ENCODE measurements at places on chromosomes 11 and 22. TPM values are rescaled to one million over a fixed set of nuclear protein-coding genes. Genes with fewer than 3 reads are reported as not detected.

OR2AG2 gene
- total RNA-seq, result 0.84 TPM

APOA5 gene
- not detected for total RNA-seq

SLC17A6 gene
- not detected for total RNA-seq

GRCh38 chr11:19840961-19841360 is 128.3 kb downstream of the NAV2 start:
- no peak for DNase-seq

- no peak for DNase-seq
Measured at GRCh38 chr22:35326854-35327562, 27.3 kb downstream of the TOM1 start.

DNA sequence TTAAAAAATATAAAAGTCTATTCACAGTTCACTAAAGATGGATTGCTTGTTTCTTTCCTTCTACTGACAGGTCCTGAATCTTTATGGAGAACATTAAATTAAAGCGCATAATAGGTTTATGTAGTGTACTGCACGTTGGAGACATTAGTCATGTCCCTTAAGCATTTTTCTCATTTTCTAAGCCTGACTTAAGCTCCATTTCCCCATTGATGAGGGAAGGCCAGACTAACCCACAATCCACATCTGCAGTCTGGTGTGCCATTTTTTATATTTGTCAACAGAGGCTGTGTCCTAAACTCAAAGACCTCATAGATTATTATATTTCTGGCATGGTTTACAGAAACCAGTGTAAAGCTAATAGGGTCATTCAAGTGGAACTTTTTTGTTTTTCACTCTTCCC is 39.9 kb downstream of the CADM1 start:
- peak; percentile 70 for DNase-seq

DNA sequence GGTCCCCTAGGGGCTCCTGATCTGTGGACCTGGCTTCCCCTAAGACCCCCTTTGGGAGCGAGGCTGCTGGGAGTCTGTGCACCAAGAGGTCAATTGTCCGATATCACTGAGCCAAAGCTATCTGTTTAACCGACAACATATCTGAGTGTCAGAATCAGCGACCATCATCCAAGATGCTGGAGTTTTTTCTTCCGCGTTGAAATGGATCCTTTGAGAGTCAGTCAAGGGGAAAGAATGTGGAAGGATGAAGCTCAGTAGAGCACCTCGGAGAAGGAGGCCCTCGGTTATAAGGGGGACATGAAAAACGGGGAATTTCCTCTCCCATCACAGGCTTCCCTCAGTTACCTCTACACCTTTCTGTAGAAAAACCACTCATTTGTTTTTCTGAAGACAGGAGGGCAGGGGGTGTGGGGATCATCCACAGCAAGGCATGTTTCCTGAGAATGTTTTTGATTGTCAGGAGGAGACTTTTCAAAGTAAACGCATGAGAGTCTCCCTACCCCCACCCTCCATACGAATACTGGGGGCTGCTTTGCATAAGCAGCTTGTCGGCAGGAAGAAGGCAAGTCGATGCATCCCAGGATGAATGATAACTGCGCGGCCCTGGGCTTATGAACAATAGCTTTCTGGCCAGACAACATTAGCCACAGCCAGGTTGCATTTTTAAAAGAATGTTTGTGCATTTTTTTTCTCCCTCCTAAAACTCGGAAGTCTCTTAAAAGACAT is 37.7 kb upstream of the CCND1 start:
- no peak for DNase-seq
